ENCODE measurements at places on chromosomes 6 and 20. TPM values are rescaled to one million over a fixed set of nuclear protein-coding genes. Genes with fewer than 3 reads are reported as not detected.

DNA sequence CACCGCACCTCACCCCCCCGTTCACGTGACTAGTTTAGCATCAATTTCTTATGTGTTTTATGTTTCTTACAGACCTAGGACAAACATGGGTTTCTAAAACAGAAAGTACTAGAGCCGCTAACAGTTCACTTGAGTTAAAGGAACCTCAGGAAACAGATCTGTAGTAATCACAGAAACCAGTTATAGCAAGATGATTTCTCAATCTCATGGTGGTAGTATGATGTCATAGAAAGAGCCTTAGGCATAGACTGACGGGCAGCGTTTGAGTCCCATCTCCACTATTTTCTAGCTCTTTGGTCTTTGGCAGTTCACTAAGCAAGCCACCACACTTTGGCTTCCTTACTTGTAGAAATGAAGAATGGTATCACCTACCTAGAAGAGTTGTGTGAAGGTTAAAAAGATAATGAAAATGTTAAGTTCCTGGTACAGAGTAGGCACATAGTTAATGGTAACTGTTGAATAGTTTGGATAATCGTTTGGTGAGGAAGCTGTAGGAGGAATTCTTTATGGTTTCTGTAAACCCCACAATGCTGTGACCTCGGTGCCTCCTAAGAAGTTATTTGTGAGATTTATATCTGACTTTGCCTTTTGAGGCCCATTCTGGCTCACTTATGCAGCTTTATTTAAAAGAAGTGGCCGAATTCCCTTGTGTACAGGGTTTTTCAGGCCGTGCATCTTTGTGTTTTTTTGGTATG, 21.3 kb downstream of the CTNNBL1 start:
- H3K36me3 ChIP-seq: peaks cover 25% of the 10 kb centered on the region
- no peak for DNase-seq
- H3K27ac ChIP-seq: no peak overlapping the region
- no peaks in the 10 kb centered on the region for H3K27me3 ChIP-seq

The AAR2 gene
- total RNA-seq: 19.7 TPM

- no peak overlapping the region for H3K4me3 ChIP-seq
- H3K27me3 ChIP-seq: peaks cover 5% of the 10 kb centered on the region
- H3K4me1 ChIP-seq: no peaks in the 10 kb centered on the region
- no peak for DNase-seq
- H3K27ac ChIP-seq: no peak overlapping the region
These were observed 81.7 kb upstream of the MAFB start for GRCh38 chr20:40770564-40771307.

The AURKA gene
- 100 TPM for total RNA-seq
